ENCODE measurements at places on chromosomes 16 and 17.

GRCh38 chr17:80599546-80600305, 55.1 kb downstream of the RPTOR start:
- no peak for DNase-seq

- no peak for DNase-seq
Measured at GRCh38 chr17:13757871-13758270, 156.1 kb upstream of the HS3ST3A1 start.

DNA sequence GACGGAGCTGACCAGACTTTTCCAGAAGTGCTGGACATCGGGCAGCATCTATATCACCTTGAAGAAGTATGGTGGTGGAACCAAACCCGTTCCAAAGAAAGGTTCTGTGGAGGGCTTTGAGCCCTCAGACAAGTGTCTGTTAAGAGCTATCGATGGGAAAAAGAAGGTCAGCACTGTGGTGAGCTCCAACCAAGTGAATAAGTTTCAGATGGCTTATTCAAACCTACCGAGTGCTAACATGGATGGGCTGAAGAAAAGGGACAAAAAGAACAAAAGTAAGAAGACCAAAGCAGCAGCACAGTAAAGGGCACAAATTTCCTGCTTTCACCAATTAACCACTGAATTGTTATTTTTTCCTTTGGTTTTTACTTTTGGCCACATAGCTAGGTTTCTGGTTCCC, 6.9 kb downstream of the KAT7 start:
- DNase-seq: no peak

GRCh38 chr16:17354685-17355084, 116.1 kb downstream of the XYLT1 start:
- no peak for DNase-seq

Measured in stimulated activated CD8-positive, alpha-beta memory T cell treated with anti-CD3 and anti-CD28 coated beads, Interleukin-4, amount 100 ng/mL, for 4 hours (primary cell).